ENCODE measurements at places on chromosomes 1 and 21.

- no peak for DNase-seq
These were observed 26.7 kb downstream of the HMGN2 start for GRCh38 chr1:26498894-26499293.

DNA sequence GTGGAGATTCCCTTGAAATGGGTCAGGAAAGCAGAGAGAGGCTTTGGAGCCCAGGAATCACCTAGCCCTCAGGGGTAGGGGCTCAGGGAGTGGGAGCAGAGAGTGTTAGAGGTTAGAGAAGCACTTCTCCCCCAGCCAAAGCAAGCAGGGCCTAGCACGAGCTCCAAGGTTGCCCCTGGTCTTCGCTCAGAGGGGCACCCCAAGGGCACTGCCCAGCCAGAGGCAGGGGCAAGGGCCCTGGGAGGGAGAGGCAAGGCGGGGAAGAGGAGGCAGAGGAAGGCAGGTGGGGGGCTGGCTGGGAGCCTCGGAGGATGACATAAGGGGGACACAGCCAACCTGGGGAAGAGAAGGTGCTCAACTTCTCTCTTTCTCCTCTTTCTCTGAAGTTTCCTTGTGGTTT lies 71.9 kb downstream of the CASZ1 start:
- DNase-seq, result no peak

- DNase-seq, result peak; percentile 69
These were observed 632.0 kb downstream of the SMYD3 start for GRCh38 chr1:245874942-245875580.

DNA sequence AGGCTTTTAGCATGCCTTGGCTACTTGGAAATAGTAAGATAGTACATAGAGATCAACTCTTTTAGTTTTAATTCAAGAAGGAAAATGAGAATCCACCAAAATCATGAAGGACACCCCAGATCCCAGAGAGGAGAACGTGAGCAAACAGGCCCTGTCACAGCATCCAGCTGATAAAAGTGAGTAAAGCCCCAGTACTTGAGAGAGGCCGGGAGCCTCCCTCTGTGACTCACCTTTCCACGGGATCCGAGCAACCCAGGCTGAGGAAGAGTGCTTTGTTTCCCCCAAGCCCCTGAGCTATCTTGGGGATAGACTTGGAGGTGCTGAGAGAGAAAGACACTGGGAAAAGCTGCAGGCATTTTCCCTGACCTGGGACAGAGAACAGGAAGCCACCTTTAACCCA lies 238.6 kb downstream of the DUSP10 start:
- no peak for DNase-seq

DNA sequence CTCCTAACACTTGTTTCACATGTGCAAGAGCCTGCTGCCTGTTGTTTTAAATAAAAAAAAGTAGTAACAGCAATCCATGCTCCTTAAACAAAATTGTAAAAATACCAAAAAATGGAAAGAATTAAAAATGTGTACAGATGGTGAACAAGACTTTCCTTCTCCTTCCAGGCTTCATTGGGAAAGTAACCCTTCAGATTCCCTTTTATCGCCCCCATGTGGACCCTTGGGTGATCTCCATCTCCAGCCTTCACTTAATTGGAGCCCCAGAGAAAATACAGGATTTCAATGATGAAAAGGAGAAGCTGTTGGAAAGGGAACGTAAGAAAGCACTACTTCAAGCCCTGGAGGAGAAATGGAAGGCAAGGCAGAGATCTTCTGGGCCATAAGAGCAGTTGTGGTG lies 14.2 kb downstream of the VPS13D start:
- no peak for DNase-seq

- no peak for DNase-seq
These were observed 1.6 kb downstream of the KDM1A start for GRCh38 chr1:23020706-23021405.

DNA sequence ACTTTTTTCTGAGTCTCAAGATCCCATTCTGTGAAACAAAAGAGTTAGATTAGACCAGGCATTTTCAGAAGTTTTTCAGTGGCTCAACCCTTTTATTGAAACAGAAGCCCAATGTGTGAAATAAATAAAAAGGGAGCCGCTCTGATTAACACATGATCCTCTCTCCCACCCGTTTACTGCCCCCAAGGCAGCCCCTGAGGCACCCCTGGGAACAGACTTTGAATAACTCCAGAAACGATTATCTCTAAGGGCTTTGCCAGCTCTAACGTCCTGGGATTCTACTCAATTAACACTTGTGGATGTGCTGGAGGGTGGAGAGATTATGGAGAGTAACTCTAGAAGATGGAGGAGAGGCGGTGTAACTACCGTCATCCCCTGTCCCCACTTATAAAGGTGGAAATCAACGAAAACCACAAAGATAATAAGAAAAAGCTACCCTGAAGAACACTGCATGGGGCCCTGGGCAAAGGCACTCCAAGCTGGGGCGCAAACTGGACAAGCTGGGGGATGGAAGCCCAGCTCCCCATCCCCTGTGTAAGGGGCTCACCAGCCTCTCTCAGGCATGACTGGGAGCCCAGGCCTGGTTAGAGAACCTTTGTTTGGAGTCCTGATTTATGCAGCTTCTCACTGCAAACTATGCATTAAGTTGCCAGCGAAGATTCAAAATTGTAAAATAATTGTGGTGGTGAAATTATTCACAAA lies 39.0 kb upstream of the GRIK3 start:
- DNase-seq, result no peak

GRCh38 chr1:216665406-216665805 lies 57.8 kb downstream of the ESRRG start:
- no peak for DNase-seq

DNA sequence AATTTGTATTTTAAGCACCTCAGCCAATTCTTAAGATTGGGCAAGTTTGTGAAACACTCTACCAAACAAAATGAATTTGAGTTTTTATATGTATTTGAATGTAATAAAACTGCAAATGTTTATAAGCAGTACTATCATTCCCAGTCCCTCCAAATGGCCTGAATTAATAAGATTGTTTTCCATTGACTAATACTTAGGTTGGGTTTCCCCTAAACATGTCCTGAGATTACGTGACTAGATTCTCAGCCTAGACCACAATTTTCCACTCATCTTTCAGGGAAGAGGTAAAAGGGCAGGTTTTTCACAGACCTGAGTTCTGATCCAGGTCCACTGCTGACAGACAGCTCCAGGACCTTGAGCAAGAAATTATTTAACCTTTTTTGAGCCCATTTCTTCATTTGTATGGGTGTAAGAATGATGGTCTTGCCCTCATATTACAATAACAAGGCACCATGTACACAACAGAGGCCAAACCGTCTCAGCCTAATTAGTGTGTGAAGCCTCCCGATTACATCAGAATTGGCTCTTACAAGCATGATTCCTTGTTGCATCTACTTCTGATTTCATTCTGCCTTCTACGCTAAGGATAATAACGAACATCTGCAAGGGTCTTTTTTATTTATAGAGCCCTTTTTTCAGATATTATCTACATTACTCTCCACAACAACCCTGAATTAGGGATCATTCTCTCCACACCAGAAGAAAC lies 51.2 kb downstream of the BEND5 start:
- DNase-seq, result no peak

- DNase-seq, result no peak
These were observed 84.2 kb downstream of the SPATA46 start for GRCh38 chr1:162292422-162292849.

DNA sequence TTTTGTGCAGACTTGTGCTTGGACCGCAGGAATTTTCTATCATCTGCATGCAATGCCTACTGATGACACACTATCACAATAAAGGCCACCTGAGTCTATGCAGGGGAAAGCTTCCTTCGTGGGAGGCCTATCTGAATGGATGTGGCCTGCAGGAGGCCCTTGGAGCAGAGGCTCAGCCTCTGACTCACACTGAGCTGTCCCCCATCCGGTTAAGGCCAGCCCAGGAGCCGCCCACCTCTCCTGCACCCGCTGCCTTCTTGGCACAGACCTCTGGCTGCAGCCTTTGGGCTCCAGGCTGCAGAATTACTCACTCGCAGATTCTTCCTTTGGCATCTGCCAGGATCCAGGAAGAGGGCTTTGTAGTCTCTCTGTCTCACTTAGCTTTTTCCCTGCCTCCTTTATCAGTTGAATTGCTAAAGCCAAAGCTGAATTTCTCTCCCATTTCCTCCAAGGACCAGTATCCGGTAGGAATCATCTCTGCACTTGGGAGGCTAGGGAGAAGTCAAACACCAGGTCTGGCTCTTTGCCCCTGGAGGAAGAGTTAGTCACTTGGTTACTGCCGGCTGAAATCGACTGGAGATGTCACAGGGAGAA lies 65.1 kb upstream of the JUN start:
- no peak for DNase-seq

DNA sequence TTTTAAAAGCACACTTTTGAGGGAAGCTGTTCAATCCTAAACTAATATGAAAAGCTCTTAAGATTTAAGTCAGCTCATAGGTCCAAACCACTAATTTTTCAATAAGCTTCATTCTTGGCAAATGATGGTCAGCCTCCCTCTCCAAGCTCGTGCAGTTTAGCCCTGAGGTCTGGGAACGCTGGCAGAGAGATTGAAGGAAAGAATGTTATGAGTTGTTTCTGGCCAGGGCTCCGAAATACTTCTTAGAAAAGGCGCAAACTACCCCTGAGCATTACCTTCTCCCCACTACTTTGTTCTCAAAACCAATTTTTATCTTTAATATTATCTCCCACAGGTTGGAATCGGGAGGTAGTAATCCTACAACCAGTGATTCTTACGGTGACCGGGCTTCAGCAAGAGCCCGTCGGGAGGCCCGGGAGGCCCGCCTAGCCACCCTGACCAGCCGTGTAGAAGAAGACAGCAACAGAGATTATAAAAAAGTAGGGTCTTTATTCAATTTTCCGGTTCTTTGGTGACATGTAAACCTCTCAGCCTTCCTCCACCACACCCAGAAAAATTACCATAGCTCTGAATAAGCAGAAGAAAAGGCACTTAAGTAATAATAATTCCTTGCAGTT lies 147.7 kb downstream of the SYT2 start:
- no peak for DNase-seq

DNA sequence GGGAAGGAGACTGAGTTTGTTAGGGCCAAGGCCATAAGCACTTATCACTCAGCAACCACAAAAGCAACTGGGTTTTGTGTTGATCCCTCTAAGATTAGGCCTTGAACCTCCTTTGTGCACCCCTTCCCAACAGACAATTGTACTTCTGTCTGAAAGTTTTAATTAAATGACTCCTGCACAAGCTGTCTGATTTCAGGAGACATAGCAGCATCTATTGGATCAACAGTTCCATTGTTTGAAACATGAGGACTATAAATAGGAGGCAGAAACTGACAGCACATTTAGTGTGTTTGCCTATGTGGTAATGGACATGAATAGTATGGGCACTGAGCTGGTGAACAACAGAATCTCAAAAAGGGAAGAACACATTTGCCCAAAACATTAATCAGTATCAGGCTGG lies 167.3 kb upstream of the KCNJ6 start:
- no peak for DNase-seq

DNA sequence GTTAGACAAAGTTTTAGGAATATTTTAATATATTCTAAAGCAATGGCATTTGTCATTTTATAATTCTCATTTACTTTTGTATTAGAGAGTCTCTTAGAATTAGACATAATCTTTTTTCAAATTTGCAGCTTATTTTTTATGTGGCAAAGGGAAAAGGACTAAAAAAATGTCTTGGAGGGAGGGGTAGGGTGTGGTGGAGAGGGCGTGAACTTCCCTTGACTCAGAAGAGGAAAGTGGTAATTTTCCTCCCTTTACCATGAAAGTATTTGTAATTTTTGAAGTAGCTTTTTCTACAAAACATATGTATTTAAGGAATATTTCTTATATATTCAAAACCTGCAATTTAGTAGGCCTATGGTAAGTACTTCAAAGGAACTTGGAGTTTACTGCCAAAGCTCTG lies 6.9 kb upstream of the RABGAP1L start:
- DNase-seq, result no peak

- no peak for DNase-seq
These were observed 43.6 kb downstream of the CYYR1 start for GRCh38 chr21:26529526-26529925.

GRCh38 chr1:198212675-198213074 lies 55.9 kb downstream of the NEK7 start:
- no peak for DNase-seq

GRCh38 chr21:28743723-28744122 lies 249.0 kb downstream of the LTN1 start:
- DNase-seq, result no peak

DNA sequence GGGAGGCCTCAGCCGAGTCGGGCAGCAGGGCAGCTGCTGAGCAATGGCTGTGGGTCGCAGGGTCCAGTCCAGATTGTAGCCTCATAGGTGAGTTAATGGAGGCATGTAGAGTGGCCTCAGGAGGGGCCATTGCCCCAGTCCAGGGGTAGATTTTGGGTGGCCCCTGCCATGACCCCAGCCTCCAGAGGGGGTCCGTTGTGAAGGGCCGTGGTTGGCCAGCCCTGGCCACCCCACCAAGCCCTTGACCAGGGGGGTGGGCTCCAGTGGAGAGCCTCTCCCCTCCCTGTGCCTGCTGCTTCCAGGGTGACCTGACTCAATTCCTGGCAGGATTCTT lies 26.1 kb downstream of the TRPM2 start:
- DNase-seq, result no peak

GRCh38 chr1:66764994-66765578 lies 12.8 kb downstream of the DYNLT5 start:
- DNase-seq, result peak; percentile 43

DNA sequence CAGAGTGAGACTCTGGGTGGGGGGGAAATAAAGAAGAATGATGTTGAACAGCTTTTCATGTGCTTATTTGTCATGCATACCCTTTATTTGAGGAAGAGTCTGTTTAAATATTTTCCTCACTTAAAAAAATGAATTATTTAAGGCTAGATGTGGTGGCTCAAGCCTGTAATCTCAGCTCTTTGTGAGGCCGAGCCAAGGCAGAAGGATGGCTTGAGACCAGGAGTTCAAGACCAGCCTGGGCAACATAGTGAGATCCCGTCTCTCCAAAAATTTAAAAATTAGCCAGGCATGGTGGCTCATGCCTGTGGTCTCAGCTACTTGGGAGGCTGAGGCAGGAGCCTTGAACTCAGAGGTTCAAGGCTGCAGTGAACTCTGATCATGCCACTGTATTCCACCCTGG lies 25.4 kb downstream of the SLC30A1 start:
- DNase-seq, result no peak

- DNase-seq, result no peak
These were observed 360.6 kb downstream of the FAM72C start for GRCh38 chr1:143611159-143611558.

DNA sequence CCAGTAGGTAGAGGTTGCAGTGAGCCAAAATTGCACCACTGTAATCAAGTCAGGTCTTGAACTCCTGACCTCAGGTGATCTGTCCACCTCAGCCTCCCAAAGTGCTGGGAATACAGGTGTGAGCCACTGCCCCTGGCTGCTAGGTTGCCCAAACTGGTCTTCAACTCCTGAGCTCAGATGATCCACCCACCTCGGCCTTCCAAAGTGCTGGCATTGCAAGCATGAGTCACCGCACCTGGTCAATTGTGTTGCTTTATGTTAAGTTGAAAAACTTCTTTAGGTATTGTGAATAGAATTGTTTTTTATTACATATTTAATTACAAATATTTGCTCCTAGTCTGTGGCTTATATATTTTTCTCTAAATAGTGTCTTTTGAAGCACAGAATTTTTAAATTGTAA lies 80.5 kb downstream of the PRKAB2 start:
- DNase-seq, result no peak
